ENCODE measurements at places on chromosomes 2 and 18. TPM values are rescaled to one million over a fixed set of nuclear protein-coding genes. Genes with fewer than 3 reads are reported as not detected.
A peak's percentile ranks its signal among the peaks of the same experiment; 100 is the strongest.

GRCh38 chr2:174246944-174247381 is 1.4 kb downstream of the OLA1 start:
- DNase-seq, result no peak

The DSG1 gene
- not detected for total RNA-seq

GRCh38 chr2:110816404-110817365 is 84.3 kb downstream of the ACOXL start:
- DNase-seq, result no peak

DNA sequence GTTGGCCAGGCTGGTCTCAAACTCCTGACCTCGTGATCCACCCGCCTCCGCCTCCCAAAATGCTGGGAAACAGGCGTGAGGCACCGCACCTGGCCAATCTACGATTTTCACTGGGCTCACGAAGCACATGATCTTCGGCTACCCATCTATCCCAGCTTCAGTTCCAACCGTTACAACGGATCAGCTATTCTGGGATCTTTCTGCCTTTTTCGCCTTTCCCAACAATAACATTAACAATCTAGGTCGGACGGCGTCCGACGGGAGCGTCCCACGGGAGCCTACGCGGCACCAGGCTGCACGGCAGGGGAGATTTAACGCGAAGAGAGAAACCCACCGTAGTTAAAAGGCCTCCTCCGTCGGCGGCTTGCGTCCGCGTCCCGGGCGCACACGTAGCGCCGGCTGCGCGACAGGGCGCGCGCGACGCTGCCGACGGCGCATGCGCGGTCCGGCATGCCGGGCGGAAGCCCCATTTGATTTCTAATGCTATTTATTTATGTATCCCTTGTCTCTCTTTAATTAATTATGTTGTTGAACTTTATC is at the start of gene MSL3B:
Gene MSL3B, minus strand, starts transcription at position 394 of the 540 bp plus-strand sequence.
- DNase-seq, result peak; percentile 59

DNA sequence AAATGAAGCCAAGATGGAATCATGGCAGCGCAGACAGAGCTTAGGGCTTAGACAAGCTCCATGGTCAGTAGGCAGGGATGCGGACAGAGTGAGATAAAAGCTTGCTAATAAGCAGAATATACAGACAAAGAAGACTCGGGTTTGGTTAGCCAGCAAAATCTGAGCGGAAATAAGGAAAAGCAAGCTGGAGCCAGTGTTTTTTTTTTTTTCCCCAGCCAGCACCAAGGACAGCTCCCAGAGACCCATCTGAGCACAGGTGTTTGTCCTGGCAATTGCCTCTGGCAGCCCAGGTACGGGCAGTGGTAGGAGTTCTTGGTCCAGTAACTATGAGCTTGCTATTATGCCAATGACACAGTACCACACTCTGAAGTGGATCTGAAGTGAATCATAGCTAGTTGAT is 187.6 kb downstream of the ADCYAP1 start:
- no peak for DNase-seq

DNA sequence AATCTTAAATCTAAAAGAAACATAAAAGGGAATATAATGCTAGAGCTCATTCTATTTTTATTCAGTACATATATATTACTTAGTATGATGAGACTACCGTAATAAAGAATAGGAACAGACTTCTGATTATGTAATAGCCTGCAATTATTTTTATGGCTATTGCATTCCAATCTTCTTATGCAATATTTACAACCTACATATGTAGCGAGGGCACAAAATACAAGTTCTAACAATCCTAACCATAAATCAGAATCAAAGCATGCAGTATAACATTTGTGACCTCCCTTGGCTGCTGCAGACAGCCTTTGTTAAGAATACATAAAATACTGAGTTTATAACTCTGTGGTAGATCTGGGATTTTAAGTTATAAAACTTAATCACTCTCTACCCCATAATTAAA is 177.6 kb downstream of the BABAM2 start:
- no peak for DNase-seq

The SLC39A6 gene
- total RNA-seq, result 11.0 TPM

DNA sequence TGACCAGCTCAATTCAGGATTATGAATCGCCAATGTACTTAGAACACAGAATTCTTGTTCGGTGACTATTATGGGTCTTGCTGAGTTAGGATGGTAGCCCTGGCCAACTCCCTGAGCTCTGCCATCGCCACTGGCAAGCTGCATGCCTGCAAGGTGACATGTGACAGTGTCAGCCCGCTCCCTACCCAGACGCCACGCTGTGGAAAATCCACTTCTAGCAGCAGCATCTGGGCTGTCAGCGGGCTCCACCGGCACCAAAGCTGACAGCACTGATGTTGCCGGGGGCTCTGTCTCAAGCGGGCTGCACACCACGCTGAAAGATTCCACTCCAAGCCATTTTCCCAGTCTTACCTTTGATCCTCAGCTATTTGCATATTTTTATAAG is 100.7 kb downstream of the MYT1L start:
- no peak for DNase-seq
